ENCODE measurements at places on chromosomes 3 and 15. TPM values are rescaled to one million over a fixed set of nuclear protein-coding genes. Genes with fewer than 3 reads are reported as not detected.
A peak's percentile ranks its signal among the peaks of the same experiment; 100 is the strongest.

DNA sequence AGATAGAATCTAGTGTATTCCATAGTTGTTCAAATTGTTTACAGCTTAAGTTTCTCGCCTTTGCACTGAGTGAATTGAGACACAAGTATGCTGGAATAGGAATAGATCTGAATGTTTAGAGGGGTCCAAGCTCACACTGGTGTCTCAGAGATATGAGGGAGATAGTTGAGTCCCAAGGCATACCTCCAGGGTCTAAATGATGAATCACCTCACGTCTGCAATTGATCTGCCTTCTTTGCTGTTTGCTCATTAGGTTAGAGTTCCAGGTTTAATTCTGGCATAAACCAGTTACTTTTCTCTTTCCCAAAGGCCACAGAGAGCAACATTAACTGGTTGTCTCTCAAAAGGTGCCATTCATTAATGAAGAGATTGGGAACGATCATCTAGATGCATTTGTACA, 106.3 kb upstream of the MME start:
- no peaks in the 10 kb centered on the region for H3K4me1 ChIP-seq
- H3K4me3 ChIP-seq: no peak overlapping the region
- H3K36me3 ChIP-seq: no peaks in the 10 kb centered on the region

DNA sequence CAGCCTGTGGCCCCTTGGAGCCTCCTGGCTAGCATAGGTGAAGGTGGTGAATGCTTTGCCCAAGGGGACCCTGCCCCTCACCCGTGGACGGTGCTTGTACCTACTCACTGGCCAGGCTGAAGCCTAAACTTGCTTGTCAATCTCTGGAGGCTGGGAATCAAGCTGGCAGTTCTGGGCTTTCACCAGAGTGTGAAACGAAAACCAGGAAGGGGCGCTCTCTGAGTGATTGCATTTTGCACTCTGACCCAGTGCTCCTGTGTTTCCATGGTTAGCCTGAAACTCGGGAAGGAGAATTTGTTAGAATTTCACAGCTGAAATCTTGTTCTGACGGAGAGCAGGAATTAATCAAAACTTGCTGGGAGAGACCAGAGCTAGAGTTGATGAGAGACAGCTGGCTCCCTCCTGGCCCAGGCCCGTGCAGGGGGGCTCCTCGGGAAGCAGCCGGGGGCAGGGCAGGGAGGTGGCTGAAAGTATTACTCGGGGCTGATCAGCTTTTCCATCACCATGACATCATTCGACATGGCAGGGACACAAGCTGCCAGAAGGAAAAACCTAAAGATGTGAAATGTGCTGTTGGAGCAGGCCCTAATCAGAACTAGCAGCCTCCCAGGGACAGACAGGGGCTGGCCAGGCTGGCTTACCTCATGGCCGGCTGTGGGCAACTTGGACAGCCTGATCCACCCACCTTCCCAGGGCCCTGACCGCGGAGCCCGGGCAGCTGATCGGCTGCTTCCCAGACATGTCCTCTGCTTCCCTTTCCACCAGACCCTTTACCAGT, 323.6 kb upstream of the CTDSPL start:
- no peaks in the 10 kb centered on the region for H3K4me1 ChIP-seq
- no peak for DNase-seq
- H3K4me3 ChIP-seq: no peak overlapping the region

DNA sequence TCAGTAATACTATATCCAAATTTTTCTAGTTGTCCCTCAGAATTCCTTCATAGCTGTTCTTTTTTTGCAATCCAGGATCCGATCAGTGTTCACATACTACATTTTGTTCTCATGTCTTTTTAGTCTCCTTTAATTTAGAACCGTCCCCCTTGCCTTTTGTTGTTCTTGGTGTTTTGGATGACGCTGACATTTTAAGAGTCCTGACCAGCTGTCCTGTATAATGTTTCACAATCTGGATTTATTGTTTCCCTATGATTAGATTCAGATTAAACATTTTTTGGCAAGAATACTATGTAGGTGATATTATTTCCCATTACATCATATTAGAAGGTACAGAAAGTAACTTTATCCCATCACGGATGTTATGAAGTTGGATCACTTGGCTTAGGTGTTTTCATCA, 11.4 kb downstream of the TUBGCP4 start:
- peaks cover 62% of the 10 kb centered on the region for H3K36me3 ChIP-seq
- H3K4me3 ChIP-seq: no peak overlapping the region
- no peaks in the 10 kb centered on the region for H3K27me3 ChIP-seq
- DNase-seq: no peak
- H3K27ac ChIP-seq: no peak overlapping the region

DNA sequence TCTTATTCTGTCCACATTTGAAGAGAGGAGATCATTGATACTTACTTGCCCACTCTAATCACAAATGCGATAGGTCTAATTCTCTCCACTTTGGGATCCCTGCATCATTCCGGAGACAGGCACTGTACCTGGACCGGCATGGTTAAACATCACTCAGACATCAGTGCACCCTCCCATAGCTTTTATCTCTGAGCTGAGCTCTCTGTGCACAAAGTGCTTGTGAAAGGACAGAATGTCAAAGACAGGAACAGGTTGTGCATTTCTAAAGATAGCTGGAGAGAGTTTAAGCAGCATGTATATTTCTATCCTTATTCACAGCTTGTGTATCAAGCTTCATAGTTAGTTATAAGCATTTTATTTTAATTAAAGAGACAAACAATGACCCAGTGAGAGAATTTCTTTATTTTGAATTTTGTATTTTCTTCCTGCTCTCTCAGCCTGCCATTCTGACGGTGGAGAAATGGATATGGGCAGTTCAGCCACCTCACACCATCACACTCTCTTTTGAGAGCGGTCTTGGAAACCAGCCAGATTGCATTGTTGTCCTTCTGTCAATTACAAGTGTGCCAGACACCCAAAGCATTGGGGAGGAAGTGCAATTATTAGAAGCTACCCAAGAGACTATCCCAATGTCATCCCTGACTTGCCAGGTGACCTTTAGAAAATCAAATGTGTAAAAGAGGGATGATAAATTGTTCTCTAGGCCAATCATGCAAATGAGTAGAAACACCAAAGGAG, 65.2 kb upstream of the CHL1 start:
- H3K4me1 ChIP-seq: no peaks in the 10 kb centered on the region
- DNase-seq: no peak
- no peak overlapping the region for H3K4me3 ChIP-seq
- H3K27ac ChIP-seq: no peak overlapping the region
- H3K36me3 ChIP-seq: no peaks in the 10 kb centered on the region

GRCh38 chr3:49020330-49021212, 1.4 kb upstream of the NDUFAF3 start:
- H3K4me1 ChIP-seq: peaks cover 45% of the 10 kb centered on the region
- H3K4me3 ChIP-seq: peak overlapping the region; percentile 95
- peak overlapping the region; percentile 84 for H3K27ac ChIP-seq
- DNase-seq: peak; percentile 56

DNA sequence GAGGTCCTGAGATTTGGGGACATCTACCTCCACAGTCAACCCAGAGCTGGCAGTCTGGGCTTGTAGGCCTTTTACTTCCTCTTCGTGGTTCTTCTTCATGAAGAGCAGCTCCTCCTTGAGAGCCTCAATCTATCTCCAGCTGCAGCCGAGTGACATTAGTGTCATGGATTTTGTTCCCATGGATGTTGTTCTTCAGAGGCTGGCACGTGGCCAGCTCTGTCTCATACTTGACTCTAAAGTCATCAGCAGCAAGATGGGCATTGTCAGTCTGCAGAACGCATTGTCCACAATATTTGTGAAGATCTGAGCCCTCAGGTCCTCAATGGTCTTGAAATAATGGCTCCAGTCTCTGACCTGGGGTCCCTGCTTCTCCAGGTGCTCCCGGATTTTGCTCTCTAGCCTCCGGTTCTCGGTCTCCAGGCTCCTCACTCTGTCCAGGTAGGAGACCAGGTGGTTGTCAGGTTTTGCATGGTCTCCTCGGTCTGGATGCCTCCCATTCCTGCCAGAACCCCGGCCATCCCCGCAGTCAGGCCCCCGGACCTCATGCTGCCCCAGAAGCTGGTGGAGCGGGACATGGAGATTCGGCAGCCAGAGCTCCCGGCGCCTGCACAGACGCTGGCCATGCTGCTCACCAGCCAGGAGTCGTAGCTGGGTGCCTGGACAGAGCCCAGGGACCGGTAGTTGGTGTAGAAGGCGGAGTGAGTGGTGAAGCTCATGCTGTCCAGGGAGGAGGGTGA, 3.4 kb upstream of the CCNL1 start:
- H3K4me1 ChIP-seq: peaks cover 11% of the 10 kb centered on the region
- H3K27ac ChIP-seq: no peak overlapping the region
- no peak for DNase-seq
- H3K27me3 ChIP-seq: no peaks in the 10 kb centered on the region
- peaks cover 25% of the 10 kb centered on the region for H3K36me3 ChIP-seq
- H3K4me3 ChIP-seq: no peak overlapping the region

GRCh38 chr3:134061401-134061800, 31.7 kb upstream of the SLCO2A1 start:
- H3K27me3 ChIP-seq: peaks cover 2% of the 10 kb centered on the region
- H3K27ac ChIP-seq: no peak overlapping the region
- no peaks in the 10 kb centered on the region for H3K36me3 ChIP-seq

TMCO5A gene
- not detected for total RNA-seq

DNA sequence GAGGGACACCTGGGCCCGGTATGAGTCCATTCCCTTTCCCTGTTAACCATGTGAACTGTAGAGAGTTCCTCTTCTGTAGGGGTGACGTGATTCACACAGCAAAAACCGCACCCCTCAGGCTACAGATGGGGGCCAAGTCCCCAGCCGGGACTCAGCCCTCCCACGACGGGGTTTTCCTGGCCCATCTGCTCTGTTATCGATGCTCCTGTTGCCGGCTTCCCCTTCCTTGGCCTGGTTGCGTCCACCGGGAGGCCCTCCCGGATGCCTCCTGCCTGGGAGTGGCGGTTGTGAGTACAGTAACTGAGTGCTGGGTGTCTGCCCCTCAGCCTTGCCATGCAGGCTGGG, 817 bp upstream of the PLXNA1 start:
- no peaks in the 10 kb centered on the region for H3K36me3 ChIP-seq
- H3K27ac ChIP-seq: peak overlapping the region; percentile 88
- peak overlapping the region; percentile 74 for H3K4me3 ChIP-seq
- peaks cover 20% of the 10 kb centered on the region for H3K4me1 ChIP-seq
- peak; percentile 78 for DNase-seq
- H3K27me3 ChIP-seq: peaks cover 8% of the 10 kb centered on the region

All from activated CD4-positive, alpha-beta T cell treated with anti-CD3 and anti-CD28 coated beads for 36 hours (primary cell).